ENCODE measurements at places on chromosomes 12 and 14.

DNA sequence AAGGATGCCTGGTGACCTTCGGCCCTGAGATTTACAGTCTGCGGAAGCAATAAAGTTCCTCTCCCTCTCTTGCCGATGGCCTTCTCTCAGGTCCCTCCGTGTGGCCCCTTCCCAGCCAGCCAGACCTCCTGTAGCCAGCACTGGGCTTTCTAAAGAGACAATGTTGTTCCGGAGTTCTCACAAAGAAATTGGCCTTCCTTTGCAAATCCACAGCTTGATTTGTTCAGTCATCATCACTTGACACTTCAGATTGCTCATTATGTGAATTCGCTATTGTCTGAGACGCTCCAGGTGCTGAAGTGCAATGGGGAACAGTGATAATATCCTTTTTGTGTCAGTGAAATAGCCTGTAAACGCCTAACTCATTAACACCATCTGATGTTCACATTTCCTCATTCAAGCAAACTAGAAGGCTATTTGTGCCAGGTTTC lies 43.7 kb upstream of the GPHB5 start:
- no peak for DNase-seq

DNA sequence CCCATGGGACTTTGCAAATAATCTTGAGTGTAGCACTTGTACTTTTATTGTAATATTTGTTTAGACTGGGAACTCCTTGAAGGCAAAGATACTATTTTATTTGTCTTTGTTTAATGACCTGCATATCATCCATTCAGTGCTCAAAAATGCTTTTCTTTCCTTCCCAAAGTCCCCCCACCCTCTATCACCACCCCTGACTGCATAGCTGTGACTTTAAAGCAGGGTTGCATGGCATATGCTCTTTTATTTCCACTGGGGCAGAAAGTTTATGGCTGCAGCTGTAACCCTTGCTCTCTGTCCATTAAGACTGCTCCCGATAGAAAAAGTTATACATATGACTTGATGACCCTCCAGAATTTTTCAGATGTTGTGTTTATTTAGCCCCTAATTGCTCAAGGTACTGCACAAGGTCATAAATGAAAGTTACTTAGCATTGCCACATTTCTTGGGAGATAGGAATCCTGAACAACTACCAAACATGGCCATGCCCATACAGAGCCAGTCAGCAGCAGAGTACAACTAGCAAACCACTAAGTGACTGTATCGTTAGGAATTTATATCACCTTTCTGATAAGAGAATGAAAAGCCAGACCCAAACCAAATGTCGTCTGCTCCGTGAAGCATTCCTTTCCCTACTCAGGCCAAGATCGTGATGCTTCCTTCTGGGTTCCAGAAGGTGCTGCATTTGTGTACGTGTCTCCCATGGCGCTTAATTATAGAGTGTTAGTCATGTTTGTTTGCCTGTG lies 114.3 kb downstream of the DIP2B start:
- DNase-seq = no peak

GRCh38 chr12:75715323-75715644 lies 203.9 kb upstream of the KRR1 start:
- DNase-seq = no peak

DNA sequence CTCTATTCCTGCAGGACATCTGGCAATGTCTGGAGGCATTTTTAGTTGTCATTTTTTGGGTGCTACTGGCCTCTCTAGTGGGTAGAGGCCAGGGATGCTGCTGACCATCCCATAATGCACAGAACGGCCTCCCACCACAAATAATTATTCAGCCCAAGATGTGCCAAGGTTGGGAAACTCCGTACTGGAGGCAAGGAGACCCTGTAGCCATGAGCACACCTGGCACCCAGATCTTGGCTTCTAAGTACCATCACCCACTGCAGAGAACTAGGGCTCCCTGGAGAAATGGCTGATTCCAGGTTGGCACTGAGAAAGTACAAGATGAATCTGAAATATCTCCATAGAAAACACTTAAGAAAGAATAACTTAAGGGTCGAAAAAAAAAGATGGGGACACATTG lies 81.7 kb downstream of the RBM19 start:
- DNase-seq = no peak

GRCh38 chr14:99684410-99684934 lies 374 bp downstream of the CYP46A1 start:
- no peak for DNase-seq

DNA sequence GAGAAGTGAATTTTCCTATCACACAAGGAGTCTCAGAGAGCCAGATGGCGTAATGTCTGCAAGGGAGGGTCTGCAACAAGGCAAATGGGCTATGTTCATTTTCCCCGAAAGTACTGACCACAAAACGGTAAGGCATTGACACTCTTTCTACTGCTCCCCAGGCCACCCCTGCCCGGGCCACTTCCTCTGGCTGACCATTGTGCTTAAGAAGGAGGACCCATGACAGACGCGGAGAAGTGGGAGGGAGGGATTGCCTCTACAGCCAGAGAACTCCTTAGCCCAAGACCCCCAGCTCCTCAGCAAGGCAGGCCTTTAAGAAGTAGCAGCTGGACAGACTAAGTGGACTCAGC lies 1.2 kb downstream of the NCKAP5L start:
- DNase-seq = no peak

- DNase-seq = peak; percentile 86
Measured at GRCh38 chr12:92063641-92064040, 82.0 kb downstream of the BTG1 start.

DNA sequence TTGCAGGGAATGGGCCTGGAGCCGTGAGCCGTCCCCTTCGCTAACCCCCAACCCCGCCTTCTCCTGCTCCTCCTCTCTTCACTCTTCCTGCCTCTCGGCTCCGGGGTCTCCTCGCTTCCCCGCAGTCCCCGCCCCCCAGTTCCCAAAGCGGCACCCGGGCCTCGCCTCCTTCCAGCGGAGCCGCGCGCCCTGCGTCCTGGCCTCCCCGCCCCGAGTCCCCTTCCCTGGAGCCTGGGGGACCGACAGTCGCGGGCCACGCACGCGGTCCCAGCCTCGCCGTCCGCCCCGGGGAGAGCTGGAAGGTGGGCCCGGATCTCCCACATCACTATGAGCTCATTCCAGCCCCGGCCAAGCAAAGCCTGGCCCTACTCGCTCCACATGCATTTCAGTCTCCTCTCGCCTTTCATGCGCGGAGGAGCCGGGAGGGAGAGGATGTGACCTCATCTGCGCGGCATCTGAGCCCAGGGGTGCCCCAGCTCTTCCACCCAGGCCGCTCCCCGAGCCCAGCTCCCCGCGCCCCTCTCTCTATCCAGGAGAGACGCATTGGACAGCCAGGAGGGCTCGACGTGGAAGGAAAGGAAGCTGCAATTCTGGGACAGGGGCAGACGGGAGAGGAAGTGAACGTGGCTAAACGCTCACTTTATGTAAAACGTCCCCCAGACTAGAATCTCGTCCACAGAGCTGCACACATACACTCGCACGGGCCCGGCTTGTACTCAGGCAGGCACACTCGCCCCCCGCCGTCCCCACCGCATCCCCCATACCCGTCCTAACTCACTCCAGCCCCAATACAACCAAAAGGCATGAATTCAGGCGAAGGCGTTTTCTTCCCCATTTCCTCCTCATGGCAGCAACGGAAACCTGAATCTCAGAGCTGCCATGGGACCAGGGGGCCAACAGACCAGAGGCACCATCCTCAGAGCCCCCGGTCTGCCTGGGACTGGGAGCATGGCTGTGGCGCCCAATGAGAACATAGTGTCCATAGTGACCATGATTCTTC lies 108.7 kb upstream of the CCND2 start:
- DNase-seq = no peak

DNA sequence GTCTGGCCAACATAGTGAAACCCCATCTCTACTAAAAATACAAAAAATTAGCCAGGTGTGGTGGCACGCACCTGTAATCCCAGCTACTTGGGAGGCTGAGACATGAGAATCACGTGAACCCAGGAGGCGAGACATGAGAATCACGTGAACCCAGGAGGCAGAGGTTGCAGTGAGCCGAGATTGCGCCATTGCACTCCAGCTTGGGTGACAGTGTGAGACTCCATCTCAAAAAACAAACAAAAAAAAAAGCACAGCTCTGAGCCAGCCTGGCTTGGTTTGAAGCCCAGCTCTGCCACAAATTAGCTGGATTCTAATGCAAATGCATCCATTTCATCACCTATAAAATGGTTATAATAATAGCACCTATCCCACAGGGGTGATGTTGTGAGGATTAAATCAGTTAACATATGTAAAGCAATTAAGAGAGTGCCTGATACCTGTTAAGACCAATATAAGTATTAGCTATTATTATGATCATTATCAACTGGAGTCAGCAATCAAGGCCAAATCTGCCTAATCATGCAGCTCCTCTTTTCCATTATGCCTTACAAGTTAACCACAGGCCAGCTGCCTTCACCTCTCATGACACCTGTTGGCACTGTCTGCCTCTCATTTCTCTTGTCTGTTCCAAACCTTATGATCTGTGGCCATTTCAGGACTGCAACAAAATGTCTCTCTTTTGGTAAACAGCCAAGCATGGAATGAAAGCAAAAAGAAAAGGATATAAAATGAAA lies 2.1 kb downstream of the GNPTAB start:
- DNase-seq = no peak

DNA sequence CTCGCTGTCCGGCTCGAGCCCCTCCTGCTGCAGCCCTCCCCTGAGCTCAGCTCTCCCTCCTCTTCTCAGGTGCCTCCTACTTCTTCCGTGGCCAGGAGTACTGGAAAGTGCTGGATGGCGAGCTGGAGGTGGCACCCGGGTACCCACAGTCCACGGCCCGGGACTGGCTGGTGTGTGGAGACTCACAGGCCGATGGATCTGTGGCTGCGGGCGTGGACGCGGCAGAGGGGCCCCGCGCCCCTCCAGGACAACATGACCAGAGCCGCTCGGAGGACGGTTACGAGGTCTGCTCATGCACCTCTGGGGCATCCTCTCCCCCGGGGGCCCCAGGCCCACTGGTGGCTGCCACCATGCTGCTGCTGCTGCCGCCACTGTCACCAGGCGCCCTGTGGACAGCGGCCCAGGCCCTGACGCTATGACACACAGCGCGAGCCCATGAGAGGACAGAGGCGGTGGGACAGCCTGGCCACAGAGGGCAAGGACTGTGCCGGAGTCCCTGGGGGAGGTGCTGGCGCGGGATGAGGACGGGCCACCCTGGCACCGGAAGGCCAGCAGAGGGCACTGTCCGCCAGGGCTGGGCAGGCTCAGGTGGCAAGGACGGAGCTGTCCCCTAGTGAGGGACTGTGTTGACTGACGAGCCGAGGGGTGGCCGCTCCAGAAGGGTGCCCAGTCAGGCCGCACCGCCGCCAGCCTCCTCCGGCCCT lies 22.8 kb downstream of the MMP17 start:
- no peak for DNase-seq
